ENCODE measurements at places on chromosomes 7 and 10.

DNA sequence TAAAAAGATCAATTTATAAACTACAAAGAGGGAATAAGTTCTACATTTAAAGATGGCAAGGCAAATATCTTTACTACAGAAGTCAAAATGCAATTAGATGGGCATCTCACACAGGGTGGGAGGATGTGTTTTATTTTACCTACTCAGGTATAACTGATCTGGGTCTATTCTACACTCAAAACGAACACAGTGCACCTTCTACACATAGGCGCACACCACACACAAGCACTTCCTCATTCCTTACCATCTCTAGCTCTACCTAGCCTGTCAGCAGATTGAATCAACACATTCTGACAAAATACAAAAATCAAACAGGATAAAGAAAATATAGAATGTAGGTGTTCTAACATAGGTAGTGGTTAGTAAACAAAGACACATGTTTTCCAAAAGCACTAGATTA is 64.8 kb downstream of the SGCE start:
- DNase-seq: no peak

- DNase-seq: no peak
Measured at GRCh38 chr10:122655524-122656307, 43.9 kb downstream of the C10orf120 start.

DNA sequence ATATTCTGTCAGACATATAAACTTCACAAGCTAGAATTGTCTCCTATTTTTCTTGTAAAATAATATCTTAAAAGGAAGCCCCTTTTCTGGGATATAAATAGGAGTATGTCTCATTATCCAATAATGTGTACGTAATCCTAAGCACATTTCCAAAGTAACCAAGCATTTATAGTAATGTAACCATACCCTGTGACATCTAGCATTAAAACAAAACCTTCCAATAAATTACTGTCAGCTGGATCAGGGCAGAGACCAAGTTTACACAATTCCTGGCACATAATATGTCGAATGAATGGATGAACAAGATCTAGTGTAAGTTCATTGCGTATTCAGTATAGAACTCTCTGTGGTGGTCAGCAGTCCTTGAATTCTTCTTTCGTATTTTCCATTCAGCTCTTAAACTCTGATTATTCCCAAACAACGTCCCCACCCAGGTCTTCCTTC is 14.3 kb downstream of the CPED1 start:
- DNase-seq: no peak

DNA sequence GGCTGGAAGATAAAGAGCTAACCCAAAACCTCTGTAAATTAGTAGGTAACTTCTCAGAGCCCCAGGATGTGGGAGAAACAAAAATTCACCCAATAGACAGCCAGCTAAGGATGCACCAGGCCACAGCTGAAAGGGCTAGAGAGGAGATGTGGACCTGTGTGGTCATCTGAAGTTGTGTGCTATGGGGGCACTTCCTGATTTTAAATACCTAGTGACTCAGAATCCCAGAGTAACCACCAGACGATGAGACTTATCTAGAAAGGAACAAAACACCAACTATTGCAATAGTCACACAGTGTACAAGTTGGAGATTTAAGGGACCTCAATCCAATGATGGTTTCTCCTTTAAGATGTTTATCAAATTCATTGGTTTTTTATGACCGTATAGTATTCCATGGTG is 408.3 kb upstream of the ANKRD30A start:
- DNase-seq: no peak

Data from AG20443 (cell line).